ENCODE measurements at places on chromosomes 12 and 14.

GRCh38 chr12:68159681-68160304, at the start of gene IFNG:
IFNG (minus strand) TSS chr12:68159740; CDS start chr12:68159615, 125 bp downstream.
- no peak for DNase-seq

GRCh38 chr12:124640056-124640455, 72.6 kb upstream of the NCOR2 start:
- DNase-seq, result peak; percentile 64

DNA sequence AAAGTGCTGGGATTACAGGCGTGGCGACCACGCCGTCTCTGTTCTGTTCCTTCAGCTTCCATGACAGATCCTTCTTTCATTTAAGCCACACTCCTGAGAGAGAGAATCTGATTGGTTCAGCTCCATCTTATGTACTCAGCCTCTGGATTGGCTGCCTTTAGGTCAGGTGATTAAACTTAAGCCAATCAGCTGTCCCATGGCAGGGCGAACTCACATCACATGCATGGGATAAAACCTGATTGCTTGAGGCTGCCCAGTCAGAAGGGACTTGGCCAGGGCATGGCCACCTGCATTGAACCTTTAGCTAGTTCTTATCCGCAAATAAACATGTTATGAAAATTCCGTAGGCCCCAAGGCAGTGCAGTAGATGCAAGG, 274.2 kb downstream of the SUDS3 start:
- DNase-seq, result no peak

DNA sequence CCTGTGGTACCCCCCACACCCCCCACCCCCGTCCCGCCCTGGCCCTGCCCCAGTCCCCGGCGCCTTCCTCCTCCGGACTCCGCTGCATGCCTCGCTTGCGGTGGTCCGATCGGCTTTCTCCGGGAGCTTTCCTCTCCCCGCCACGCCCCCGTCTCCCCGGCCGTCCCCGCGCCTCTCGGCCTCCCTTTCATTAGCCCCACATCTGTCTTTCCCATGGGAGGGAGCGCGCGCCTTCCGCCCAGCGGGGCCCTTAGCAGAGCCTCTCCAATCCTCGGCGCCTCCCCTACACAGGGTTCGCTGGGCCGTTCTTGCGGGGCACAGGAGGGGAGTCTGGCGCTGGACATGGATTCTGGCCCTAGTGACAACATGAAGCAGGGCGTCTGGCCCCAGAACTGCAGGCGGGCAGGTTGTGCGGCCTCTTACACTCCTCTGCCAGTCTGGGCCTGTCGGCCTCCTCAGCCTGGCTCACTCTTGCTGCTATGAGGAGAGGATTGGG, 1.5 kb upstream of the EFS start:
- DNase-seq, result no peak

- no peak for DNase-seq
Measured at GRCh38 chr12:124319368-124320050, 24.6 kb downstream of the RFLNA start.

DNA sequence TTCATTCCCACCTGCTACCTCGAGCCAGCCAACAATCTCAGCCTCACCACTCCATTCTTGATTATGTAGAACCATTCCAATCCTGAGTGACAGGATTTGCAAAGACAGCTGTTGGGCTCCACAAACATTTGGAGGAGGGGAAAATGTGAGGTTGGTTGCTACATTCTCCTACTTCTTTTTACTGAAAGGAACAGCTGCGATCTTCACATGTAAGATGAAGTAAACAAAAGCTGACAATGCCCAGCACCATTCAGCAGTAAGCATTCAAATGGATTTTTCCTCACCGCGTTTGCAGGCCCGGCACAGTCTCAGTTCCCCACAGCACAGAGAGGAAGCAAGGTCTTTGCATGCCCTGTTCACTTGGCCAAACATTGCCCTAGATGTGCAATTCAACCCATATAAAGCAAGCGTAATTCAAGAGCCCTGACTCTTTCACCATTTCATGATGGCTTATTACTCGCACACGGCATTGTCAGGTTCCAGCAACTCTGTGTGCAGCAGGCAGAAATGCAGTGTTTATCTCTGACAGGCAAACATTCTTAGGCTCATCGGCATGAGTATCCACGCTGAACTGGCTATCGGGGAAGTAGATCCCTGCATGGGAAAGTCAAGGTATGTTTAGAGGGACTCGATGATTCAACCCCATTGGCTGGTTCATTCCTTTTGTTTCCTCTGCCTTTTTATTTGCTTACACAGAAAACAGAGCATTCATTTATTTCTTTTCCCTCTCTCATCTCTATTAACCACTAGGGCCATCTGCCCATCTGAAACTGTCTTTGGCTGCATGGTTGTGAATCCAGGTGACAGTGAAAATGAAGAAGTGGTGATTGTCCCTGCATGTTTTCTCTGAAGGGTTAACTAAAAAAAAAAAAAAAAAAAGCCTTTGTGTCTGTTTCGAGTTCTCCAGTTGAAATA, 236.1 kb upstream of the PLEKHG7 start:
- no peak for DNase-seq

All from stromal cell of bone marrow (primary cell).